ENCODE measurements at places on chromosomes 7 and 10. TPM values are rescaled to one million over a fixed set of nuclear protein-coding genes. Genes with fewer than 3 reads are reported as not detected.
A peak's percentile ranks its signal among the peaks of the same experiment; 100 is the strongest.

GRCh38 chr10:29344073-29344820, 55.4 kb downstream of the LYZL1 start:
- H3K4me3 ChIP-seq, result no peak overlapping the region
- no peaks in the 10 kb centered on the region for H3K27me3 ChIP-seq
- H3K36me3 ChIP-seq, result peaks cover 5% of the 10 kb centered on the region
- peaks cover 23% of the 10 kb centered on the region for H3K4me1 ChIP-seq
- no peak overlapping the region for H3K27ac ChIP-seq
- DNase-seq, result no peak

DNA sequence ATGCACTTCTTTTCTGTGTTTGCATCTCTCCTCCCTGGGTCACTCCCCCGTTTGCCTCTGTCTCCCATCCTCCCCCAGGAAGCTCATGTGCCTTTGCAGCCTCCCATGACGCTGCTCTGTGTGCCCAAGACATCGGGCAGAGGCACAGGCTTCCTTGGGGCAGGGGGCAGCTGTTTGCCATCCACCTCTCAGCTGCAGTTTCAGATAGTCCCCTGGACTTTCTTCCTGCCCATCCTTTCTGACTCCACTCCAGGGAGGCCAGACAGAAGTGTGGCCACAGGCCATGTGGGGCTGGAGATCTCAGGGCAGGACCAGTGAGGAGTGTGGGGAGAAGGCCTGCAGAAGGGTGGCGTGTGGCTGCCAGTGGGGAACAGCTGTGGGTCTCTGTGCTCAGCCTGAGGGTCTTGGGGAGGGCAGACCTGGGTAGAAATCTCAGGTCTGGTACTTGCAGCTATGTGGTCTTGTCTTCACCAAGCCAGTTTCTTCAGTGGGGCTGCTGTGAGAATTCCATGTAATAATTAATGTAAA, 10.6 kb upstream of the SAMD8 start:
- H3K27ac ChIP-seq, result peak overlapping the region; percentile 62
- no peaks in the 10 kb centered on the region for H3K36me3 ChIP-seq
- H3K4me1 ChIP-seq, result peaks cover 14% of the 10 kb centered on the region
- no peak for DNase-seq
- no peaks in the 10 kb centered on the region for H3K27me3 ChIP-seq
- peak overlapping the region; percentile 36 for H3K4me3 ChIP-seq

The BMPR1A gene
- 84.7 TPM for total RNA-seq

The FOXI2 gene
- total RNA-seq, result 4.8 TPM

- H3K27me3 ChIP-seq, result peaks cover 11% of the 10 kb centered on the region
- no peak overlapping the region for H3K27ac ChIP-seq
- peak overlapping the region; percentile 25 for H3K4me3 ChIP-seq
- H3K36me3 ChIP-seq, result no peaks in the 10 kb centered on the region
- peaks cover 21% of the 10 kb centered on the region for H3K4me1 ChIP-seq
- DNase-seq, result no peak
Observed at GRCh38 chr10:86642021-86642420, 12.3 kb upstream of the OPN4 start.

The ODAD2 gene
- total RNA-seq, result 0.14 TPM

DNA sequence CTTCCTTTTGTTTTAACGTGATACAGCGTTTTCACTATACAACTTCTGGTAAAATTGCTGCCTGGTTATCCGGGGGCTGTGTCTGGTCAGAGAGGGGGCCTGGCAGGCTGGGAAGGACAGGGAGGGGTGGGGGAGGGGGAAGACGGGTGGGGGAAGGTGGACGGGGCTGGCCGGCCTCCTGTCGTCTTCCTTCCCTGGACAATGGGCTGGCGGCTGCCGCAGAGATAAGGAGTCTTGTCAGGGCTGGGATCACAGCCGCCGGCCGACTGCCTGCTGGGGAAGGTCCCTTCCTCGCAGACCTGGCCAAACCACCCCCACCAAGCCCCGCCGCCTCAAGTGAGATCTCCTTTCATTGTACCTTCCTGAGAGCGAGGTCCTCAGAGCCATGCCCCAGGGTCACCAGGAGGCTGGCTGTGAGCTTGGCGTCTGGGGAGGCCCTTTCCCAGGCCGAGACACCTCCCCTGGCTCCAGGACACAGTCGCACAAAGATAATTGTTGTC, 151.2 kb upstream of the TNRC18 start:
- no peaks in the 10 kb centered on the region for H3K36me3 ChIP-seq
- H3K4me1 ChIP-seq, result peaks cover 22% of the 10 kb centered on the region
- no peak for DNase-seq
- peak overlapping the region; percentile 75 for H3K4me3 ChIP-seq
- H3K27me3 ChIP-seq, result no peaks in the 10 kb centered on the region

GRCh38 chr7:105896407-105896911, 20.1 kb upstream of the ATXN7L1 start:
- H3K4me3 ChIP-seq, result no peak overlapping the region
- H3K4me1 ChIP-seq, result no peaks in the 10 kb centered on the region
- H3K27me3 ChIP-seq, result no peaks in the 10 kb centered on the region
- no peaks in the 10 kb centered on the region for H3K36me3 ChIP-seq
- no peak overlapping the region for H3K27ac ChIP-seq

- H3K4me1 ChIP-seq, result peaks cover 5% of the 10 kb centered on the region
- no peak for DNase-seq
- H3K36me3 ChIP-seq, result no peaks in the 10 kb centered on the region
- H3K4me3 ChIP-seq, result no peak overlapping the region
Observed at GRCh38 chr10:20618011-20618547, 279.0 kb downstream of the NEBL start.

DNA sequence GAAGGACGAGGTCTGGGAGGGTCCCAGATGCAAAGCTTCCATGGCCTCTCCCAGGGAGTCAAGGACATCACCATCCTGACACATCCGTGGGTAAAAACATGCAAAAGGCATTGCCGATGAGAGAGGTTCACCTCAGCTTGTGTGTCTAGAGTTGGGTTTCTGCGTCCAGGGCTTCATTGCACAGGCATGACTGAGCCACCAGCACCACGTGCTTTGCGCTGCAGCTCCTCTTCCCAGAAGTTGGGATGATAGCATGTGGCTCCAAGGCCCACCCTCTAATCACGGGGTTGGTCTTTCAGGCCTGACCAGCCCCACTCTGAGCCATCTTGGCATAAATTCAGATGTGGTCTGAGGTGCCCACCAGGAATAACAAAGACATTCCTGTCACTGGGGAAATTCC, 7.1 kb upstream of the RASGEF1A start:
- H3K27me3 ChIP-seq, result peaks cover 86% of the 10 kb centered on the region
- no peak overlapping the region for H3K27ac ChIP-seq
- no peak overlapping the region for H3K4me3 ChIP-seq
- no peaks in the 10 kb centered on the region for H3K36me3 ChIP-seq

The SLC12A9 gene
- total RNA-seq, result 31.4 TPM

DNA sequence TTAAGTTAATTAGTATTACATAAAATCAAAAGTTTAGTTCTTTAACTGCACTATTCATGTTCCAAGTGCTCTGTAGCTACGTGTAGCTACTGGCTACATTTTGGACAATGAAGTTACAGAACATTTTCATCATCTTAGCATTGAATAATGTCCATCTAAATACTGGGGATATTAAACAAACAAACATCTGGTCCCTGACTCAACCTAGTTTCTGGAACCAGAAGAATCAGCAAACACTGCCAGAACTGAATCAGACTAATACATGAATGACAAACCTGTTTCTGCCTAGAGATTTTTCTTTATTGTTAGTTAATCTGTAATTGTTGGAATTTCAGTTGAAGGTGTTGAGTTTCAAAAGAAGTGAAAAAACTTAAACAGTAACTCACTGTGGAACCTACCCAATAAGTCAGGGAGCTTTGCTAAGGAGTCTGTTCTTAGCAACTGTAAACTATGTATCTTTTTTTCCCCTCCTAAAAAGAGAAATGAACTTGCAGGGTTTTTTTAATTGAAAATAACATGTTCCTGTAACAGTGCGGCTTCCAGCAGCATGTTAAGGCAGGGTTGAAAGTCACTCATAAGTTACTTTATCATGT, 58.3 kb downstream of the CDK13 start:
- H3K27me3 ChIP-seq, result no peaks in the 10 kb centered on the region
- no peak overlapping the region for H3K4me3 ChIP-seq
- peak overlapping the region; percentile 21 for H3K27ac ChIP-seq
- H3K36me3 ChIP-seq, result peaks cover 15% of the 10 kb centered on the region

GRCh38 chr10:103990121-103990520, 23.2 kb downstream of the SLK start:
- H3K27me3 ChIP-seq, result no peaks in the 10 kb centered on the region
- peaks cover 22% of the 10 kb centered on the region for H3K36me3 ChIP-seq
- no peak overlapping the region for H3K27ac ChIP-seq

DNA sequence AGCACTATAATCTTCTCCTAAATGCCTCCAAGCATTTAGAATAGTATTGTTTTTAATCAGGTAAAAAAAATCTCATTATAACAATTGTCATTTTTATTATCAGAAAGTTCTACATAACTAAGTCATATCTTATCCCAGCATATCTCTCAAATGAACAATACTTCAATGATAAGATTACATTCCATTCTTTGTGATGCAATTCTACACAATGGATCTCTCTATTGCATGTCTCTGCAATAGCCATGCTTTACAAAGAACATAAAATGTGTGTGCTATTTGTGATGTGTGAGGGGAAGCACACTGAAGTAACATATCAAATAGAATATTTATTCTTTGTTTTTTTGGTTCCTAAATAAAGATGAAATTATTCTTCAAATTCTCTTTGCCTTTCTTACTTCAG, 195.7 kb downstream of the TSPAN12 start:
- H3K27me3 ChIP-seq, result no peaks in the 10 kb centered on the region
- H3K4me1 ChIP-seq, result no peaks in the 10 kb centered on the region
- no peaks in the 10 kb centered on the region for H3K36me3 ChIP-seq
- no peak for DNase-seq

DNA sequence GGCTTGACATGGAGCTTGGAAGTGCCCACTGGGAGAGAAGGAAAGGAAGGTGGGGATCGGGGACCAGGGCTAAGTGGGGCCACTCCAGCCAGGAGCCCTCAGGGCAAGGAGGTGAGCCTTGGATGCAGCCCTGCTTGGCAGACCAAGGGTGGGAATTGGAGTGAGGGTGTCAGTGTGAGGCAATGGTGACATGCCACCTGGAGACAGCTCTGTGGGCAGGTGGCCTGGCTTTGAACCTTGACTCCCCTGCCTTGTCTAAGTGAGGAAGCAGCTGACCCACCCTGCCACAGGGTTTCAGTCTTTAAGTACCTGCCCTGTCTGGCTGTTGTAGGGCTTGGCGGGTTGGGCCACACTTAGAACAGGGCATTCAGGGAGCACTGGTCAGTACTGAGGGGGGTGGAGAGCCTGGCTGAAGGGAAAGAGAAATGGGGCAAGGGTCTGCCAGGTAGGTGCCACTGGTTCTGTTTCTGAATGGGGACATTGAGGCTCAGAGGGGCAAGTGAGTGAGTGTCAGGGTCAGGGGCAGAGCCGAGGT, 4.8 kb downstream of the RAMP3 start:
- H3K4me1 ChIP-seq, result no peaks in the 10 kb centered on the region
- DNase-seq, result no peak
- peaks cover 60% of the 10 kb centered on the region for H3K27me3 ChIP-seq
- no peak overlapping the region for H3K4me3 ChIP-seq
- peaks cover 5% of the 10 kb centered on the region for H3K36me3 ChIP-seq

DNA sequence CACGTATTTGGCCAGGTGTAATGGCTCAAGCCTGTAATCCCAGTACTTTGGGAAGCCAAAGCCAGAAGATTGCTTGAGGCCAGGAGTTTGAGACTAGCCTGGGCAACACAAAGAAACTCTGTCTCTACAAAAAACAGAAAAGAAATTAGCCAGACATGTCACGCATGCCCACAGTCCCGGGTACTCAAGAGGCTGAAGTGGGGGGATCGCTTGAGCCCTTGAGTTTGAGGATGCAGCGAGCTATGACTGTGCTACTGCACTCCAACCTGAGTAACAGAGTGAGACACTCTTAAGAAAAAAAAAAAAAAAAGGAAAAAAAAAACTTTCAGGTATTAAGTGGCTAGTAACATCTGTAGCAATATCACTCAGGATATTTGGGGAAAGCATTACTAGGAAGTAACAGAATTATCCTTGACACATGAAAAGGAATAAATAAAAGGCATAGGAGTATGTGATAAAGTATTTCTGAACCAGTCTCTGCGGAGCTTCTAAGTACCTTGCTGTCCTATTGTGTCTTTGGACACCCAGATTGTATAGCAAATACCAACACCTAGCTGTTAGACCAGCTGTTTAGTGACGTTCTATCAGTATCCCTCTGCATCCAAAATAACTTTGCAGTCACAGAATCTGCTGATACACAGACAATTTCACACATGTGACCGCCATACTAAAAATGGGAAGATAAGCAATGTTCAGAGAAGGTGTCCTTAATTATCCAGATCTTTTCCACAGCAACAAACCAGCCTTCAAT, 74.4 kb downstream of the CYTH3 start:
- H3K36me3 ChIP-seq, result peaks cover 4% of the 10 kb centered on the region
- H3K27ac ChIP-seq, result no peak overlapping the region
- peaks cover 13% of the 10 kb centered on the region for H3K4me1 ChIP-seq

- H3K36me3 ChIP-seq, result no peaks in the 10 kb centered on the region
- no peak for DNase-seq
- H3K4me3 ChIP-seq, result no peak overlapping the region
- peaks cover 21% of the 10 kb centered on the region for H3K27me3 ChIP-seq
Observed at GRCh38 chr10:126235091-126235978, 152.9 kb downstream of the ADAM12 start.

- H3K4me1 ChIP-seq, result peaks cover 11% of the 10 kb centered on the region
- H3K4me3 ChIP-seq, result no peak overlapping the region
- no peaks in the 10 kb centered on the region for H3K36me3 ChIP-seq
- no peak overlapping the region for H3K27ac ChIP-seq
- no peak for DNase-seq
- peaks cover 5% of the 10 kb centered on the region for H3K27me3 ChIP-seq
Observed at GRCh38 chr10:70776455-70777005, 8.6 kb downstream of the TBATA start.

DNA sequence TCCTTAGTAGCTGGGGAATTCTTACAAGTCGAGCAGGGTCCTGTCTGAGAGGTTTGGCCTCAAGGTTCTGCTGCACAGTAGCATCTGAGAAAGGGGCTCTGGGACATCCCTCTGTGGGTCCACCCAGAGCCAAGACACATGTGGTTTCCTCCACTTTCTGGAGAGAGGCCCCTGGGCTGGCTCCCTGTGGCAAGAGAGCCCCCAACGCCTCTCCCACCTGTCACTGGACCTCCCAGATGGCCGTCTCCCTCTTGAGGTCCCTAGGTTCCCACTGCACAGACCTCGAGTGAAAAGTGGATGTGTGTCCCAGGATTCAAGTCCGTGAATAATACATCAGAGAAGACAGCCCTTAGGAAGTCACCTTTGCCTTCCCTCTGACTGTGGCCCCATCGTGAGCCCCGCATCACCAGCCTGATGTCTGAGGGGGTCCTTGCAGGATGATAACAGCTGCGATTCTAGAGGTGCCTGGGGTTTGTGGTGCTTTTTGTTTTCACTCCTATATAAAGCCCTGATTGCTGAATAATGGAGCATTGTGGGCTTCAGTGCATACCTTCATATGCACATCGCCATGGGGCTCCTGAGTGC, 319.0 kb downstream of the GLRX3 start:
- peaks cover 35% of the 10 kb centered on the region for H3K27me3 ChIP-seq
- H3K4me1 ChIP-seq, result no peaks in the 10 kb centered on the region
- peak; percentile 45 for DNase-seq
- no peak overlapping the region for H3K27ac ChIP-seq
- no peak overlapping the region for H3K4me3 ChIP-seq

- no peaks in the 10 kb centered on the region for H3K36me3 ChIP-seq
- no peak overlapping the region for H3K27ac ChIP-seq
- peaks cover 22% of the 10 kb centered on the region for H3K4me1 ChIP-seq
- DNase-seq, result no peak
- H3K27me3 ChIP-seq, result peaks cover 13% of the 10 kb centered on the region
Observed at GRCh38 chr10:128932071-128932820, 534.8 kb upstream of the MGMT start.

Measured in type B pancreatic cell (in vitro differentiated cells).